H4 (cell line): ENCODE measurements at places on chromosomes 1 and 21.

DNA sequence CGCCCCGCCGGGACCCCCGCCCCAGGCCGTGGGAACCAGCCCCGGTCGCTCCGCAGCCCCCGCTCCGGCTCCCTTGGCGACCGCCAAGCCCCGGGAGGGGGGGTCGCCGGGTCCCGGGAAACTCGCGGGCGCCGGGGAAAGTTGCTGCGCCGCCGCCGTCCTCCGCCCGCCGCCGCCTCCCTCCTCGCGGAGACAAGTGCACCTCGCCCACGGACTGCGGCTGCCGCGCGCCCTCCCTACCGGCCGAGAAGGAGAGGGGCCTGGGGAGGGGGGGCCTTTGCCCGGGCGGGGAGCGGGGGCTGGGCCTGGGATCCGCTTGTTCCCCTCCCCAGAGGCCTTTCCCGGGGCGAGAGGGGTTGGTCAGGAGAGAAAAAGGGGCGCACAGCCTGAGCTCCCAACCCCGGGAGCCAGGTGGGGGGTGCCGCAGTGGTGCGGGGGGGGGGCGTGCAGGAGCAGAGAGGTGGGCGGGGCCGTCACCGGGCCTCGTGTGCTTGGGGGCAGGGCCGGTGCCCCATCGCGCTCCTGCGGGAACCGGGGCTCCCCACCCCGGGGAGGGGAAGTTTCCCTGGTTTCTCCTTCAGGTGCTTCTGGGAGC, 592 bp downstream of the AGRN start:
- DNase-seq = no peak

- peak; percentile 32 for DNase-seq
These were observed 277.0 kb upstream of the C1orf105 start for GRCh38 chr1:172143384-172144055.

DNA sequence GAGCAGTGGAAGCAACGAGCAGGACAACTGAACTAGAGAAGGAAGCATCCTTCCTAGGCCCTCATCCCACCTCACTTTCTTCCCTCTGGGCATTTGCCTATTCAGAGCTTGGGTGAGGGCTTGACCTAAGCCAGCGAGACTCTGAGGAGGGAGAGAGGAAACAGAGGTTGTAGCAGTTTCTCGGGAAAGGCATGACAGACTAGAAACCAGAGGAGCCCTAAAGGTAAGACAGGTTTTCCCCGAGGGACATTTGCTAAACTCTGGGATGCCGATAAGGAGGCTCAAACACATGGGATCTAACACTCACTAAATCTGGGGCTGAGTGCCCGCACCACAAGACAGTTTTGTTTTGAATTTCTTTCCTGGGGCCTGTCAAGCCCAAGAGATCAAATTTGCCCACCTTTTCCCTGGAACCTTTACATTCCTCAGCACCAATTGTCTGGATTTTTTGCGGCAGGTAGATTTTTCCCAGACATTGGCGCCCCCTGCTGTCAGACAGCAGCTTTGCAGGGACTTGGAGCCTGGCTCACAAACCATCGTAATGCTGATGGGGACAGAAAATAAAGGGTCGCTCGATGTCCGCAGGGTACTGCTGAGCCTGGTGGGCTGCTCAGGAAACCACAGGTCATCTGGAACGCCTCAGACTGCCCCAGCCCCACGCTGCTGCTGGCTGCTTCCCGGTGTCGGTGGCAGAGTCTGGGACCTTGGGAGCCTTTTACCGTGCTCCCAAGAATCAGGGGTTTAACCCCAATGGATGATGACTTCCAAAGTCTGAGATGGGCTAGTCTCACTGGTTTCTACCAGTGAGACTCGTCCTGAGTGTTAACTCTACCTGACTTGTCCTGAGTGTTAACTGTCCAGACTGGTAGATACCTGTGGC, 23.4 kb upstream of the TSPAN2 start:
- no peak for DNase-seq

DNA sequence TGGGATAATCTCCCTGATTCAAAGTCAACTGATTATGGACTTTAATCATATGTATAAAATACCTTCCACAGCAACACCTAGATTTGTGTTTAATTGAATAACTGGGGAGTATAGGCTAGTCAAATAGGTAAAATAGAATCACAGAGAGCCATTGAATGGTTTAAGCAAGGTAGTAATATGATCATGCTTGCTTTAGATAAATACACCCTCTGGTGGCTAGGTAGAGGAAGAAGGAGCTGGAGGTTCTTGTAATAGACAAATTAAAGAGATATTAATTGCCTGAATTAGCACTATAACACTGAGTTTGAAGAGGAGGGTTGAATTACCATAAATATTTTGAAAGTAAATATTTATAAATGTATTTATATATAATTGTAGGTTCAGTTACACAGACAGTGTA, 40.3 kb downstream of the DIRAS3 start:
- no peak for DNase-seq

- no peak for DNase-seq
These were observed 905 bp downstream of the BARHL2 start for GRCh38 chr1:90716243-90716551.

DNA sequence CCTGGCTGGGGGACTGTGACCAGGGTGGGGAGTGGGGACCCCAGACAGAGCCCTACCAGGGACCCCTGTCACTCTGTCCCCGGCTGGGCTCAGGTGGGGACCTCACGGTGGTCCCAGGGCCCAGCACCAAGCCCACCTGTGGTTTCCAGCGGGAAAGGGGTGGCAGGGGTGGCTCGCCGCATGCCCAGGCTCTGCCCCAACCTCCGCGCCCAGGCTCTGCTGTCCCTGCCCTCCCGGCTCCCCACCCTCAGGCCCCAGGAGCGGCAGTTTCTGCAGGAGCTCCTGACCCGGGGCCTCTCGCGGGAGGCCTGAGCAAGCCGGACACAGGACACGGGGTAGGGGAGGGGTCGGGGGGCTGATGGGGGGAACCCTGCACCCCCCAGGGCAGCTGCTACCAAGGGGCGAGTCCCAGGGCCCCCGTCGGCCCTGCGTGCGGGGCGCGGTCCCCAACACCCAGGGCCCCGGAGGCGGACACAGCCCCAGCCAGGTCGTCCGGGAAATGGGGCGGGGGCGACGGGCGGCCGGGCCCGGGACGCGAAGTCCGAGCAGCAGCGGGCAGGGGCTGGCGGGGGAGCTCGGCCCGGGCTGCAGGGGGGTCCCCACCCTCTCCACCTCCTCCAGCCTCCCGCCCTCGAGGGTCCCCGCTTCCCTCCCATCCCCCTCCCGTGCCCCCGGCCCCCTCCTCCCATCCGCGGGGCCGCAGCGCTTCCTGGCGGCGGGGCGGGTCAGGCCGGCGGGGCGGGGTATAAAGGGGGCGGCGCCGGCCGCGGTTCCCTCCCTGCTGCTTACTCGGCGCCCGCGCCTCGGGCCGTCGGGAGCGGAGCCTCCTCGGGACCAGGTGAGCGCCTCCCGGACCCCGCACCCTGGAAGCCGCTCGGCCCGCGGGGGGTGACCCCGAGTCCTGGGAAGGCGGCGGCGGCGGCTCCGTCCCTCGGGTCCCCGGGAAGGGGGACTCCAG, at the start of gene COL6A2:
Gene COL6A2, plus strand, starts transcription at position 777 of the 958 bp plus-strand sequence.
- DNase-seq = no peak

DNA sequence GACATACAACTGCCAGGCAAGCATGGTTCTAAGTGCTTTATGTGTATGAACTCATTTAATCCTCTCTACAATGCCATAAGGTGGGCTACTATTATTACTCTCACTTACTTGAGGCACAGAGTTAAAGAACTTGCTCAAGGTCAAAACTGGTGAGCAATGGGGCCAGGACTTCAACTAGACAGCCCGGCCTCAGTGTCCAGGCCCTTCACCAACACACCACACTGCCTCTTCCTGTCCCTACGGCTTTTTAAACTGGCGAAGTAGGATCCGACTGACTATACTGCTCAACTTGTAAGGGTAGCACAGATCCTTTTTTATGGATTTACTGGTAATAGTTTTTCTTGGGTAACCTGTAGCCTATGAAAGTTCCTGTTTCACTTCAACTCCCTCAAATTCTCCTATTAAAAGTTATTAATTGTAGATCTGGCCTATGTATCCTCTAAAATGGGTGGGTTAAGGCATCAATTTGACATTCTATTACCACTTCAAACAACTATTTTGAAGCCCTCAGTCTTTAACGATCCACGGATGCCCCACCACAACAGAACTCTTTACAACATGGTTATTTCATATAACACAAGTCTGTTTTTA, 4.3 kb downstream of the ERRFI1 start:
- no peak for DNase-seq

DNA sequence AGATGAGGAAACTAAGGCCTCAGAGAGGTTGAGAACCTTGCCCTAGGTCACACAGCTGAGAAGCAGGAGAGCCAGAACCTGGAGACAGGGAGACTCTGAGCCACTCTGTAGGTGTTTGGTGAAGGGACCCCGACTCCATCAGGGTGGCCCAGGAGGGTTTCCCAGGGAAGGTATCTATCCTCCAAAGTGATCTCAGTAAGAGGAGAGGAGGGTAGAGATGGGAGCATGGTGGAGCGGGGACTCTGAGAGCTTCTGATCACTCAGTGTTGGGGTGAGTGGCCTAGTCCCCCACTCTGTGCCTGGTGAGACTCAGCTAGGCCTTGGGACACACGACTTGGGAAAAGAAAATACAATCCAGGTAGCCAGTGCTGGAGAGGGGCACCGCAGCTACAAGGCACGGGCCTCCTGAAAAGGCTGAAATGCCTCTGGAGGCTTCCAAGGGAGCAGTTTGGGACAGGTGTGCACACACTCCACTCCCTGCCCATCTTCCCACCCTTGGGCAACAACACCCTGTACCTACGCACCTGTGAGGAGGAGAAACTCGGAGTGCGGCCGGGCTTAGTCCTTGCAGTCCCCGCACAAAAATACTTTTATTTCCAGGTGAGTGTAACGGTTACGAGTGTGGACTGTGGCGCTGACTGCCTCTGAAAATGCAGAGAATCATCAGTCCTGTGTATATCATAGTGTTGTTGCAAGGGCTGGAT, 80.8 kb downstream of the CAMK2N1 start:
- DNase-seq = no peak

DNA sequence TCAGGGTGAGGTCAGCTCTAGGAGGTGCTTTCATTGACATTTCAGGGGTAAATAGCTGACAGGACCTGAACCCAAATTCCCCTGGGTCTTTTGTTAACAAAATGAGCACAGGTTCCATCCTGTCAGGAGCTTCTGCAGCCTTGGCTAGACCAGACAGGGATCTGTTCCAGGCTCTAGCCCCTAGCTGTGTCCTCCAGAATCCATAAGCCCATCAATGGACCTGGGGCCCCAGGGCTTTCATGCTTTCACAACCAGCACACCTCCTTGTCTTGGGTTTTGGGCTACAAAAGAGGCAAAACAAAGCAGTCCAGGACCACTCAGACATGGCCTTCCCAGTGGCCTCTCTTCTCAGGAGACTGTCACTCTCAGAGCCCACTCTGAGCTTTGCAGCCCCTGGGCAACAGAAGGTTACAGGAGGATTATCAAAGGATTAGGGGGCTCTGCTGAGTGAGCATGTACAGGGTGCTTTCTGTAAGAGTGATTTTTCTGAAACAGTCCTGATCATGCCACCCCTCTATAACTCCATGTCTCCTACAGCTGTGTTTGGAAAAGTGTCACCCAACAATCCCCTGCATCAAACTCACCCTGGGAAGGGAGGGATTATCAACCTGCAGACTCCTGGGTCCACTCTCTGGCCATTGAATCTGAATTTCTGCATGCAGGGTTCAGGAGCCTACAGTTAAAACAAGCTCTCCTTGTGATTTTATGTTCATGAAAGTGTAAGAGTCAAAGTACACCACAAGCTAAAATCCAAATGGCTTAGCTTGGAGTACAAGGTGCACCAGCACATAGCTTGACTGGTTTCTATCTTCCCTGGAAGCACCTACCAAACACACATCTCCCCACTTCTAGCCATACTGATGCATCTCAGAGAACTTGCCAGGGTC, 67.7 kb upstream of the GCLM start:
- DNase-seq = no peak

GRCh38 chr1:208107425-208108212, 136.6 kb downstream of the PLXNA2 start:
- peak; percentile 31 for DNase-seq

- DNase-seq = no peak
These were observed 179.6 kb downstream of the KCNK2 start for GRCh38 chr1:215262106-215262505.

DNA sequence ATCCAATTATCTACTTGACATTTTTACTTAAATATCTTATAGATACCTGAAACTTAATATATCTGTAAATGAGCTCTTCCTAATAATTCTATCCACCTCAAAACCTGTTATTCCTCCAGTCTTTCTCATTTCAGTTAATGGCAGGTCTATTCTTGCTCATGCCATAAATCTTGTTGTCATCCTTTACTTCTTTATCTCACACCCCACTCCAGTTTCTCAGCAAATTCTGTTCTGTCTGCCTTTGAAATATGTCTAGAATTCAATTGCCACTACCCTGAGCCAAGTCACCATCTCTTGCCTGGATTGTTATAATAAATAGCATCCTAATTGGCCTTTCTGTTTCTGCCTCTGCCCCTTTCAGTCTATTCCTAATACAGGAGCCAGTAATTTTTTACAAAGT, 105.8 kb downstream of the MAN1A2 start:
- no peak for DNase-seq

DNA sequence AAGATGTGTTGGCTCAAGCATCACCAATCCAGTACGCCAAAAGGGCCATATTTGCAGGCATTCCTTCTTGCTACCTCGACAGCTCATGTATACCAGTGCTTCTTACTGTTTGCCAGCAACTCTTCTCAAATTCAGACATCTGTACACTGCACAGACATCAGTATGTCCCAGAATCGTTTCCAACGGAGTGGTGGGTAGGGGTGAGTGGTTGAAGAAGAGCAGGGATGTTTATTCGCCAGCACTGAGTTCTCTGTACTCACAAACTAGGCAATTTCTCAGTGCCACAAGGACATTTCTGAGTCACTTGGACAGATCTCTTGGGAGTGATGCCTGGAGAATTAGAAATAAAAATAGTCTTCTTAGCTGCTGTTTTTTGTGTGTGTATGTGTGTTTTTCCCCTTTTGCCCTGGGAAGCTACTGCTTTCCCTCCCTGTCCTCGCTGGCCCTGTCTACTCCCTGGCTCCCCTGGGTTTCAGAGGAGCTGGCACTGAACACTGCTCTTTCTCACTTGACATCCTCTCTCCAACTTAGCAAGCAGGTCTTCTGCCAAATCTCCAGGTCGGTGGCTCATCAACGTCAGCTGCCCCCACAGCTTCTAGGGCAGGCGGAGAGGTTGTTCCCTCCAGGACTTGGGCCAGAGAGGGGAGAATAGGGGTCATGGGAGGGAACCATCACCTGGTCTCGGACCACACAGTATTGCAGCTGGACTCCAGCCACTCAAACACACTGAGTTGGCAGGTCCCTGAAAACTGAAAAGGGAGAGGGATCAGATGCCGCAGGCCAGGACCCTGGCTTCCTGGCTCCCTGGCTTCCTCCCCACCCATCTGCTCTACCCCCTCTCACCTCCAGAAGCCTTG, 90.5 kb downstream of the NMNAT2 start:
- DNase-seq = no peak

DNA sequence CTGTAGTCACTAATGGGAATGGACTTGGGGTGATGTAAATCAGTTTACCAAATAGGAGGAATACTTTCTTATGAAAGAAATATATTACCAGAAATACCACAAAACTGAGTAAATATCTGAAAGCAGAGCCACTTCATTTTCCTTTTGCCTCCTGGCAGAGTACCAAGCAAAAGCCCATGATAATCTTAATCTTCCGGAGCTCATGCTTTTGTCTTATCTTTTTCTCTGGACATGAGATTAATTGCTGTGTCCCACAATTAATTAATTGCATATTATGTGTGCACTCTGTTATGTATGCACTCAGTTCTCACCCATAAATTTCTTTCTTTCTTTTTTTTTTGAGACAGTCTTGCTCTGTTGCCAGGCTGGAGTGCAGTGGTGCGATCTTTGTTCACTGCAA, 94.1 kb upstream of the PDE4B start:
- DNase-seq = no peak
